Femur (tissue), 1 donor: ENCODE measurements at places on chromosomes 13 and 19.

GRCh38 chr13:108609353-108609752 lies 20.1 kb upstream of the MYO16 start:
- DNase-seq = no peak

GRCh38 chr13:110376120-110376519 lies 69.0 kb downstream of the COL4A2 start:
- DNase-seq = no peak

DNA sequence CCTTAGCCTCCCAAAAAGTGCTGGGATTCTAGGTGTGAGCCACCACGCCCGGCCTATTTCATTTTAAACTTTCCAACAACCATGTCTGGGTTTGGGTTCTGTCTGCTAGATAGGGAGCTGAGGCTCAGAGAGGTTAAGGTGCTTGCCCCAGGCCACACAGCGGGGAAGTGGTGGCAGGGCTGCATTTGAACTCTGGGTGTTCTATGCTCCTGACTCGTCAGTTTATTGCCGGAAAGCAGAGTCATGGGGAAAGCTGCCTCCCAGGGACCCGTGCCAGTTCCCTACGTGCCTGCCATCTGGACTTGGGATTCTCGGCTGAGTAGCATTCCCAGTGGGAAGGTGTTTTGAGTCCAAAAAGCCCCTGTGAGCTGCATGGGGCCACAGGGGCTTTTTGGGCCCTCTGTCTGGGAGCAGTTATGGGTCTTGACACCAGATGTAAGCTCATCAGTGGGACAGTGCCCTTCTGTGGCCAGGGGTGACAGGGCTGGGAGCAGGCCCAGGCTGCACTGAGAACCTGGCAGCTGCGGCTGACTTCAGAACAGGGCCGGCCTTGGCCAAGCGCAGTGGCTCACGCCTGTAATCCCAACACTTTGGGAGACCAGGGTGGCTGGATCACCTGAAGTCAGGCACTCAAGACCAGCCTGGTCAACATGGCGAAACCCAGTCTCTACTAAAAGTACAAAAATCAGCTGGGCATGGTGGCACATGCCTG lies 10.9 kb downstream of the RFX1 start:
- DNase-seq = no peak

- no peak for DNase-seq
Measured at GRCh38 chr19:37009871-37010270, 68.4 kb upstream of the ZNF420 start.

DNA sequence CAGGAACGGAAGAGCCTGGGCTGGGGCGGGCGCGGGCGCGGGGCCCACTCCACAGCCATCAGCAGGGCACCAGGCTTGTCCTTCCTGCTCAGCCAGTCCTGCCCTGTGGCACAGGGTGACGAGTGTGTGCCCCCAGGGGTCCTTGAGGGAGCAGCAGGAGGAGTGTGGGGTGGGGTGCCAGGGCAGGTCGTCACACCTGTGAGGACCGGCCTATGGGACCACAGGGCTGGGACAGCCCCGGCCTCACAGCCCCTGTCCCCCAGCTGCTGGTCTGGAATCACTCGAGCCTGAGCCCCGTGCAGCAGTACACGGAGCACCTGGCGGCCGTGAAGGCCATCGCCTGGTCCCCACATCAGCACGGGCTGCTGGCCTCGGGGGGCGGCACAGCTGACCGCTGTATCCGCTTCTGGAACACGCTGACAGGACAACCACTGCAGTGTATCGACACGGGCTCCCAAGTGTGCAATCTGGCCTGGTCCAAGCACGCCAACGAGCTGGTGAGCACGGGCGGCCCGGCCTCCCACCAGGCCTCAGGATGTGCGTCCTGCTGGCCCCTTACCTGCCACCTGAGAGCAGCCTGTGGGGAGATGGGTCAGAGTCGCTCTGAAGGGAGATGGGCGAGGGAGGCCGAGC lies 6.7 kb upstream of the TEKTIP1 start:
- no peak for DNase-seq

DNA sequence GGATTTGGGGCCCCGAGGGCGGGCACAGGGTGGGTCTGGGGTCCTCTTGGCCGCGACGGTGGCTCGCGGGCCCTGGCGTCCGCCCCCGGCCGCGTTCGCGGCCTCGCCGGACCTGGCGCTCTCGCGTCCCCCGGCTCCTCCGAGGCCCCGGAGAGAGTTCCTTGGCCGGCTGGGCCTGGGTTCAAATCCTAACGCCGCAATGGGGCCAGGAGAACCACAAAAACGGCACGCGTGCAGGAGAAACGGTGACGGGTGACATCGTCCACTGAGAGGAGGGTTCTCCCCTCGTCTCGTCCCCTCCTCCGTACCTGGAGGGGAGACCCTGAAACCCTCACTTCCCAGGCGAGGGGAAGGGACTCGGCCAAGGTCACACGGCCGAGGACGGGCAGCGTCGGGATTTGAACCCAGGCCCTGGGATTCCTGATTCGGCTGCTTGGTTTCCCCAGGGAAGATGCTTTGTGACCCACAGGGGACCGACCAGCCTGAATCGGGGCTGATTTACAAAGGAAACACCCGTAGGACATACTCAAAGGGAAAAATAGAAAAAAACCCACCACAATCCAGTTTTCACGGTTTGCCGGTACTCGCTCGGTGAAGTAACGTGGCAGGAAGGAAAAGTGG lies 624 bp downstream of the SAFB start:
- DNase-seq = peak; percentile 42
